Eye (tissue), 1 donor: ENCODE measurements at places on chromosomes 1 and 21.

- no peak for DNase-seq
Observed at GRCh38 chr1:52153010-52153409, 11.1 kb downstream of the ZFYVE9 start.

- DNase-seq = no peak
Observed at GRCh38 chr1:37989361-37989930, 376 bp downstream of the SF3A3 start.

- DNase-seq = no peak
Observed at GRCh38 chr1:194298007-194298598, 1111.7 kb upstream of the B3GALT2 start.

DNA sequence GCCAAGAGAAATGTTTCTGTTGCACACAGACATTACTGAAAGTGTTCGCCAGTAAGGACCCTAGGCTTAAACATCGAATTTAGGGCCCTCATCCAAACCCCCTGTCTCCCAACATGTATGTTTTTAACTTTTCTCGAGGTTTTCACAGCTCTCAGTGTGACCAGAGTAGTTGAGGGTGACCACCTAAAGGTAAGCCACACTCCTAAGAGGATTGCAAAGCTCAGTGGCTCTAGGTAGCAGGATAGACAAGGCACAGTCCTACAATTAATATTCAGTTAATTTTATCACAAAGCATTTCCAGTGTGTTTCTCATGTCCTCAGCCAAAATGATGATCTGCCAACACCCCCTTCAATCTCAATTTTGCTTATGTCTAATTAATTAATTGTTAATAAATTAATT, 695 bp upstream of the ALG14 start:
- no peak for DNase-seq

DNA sequence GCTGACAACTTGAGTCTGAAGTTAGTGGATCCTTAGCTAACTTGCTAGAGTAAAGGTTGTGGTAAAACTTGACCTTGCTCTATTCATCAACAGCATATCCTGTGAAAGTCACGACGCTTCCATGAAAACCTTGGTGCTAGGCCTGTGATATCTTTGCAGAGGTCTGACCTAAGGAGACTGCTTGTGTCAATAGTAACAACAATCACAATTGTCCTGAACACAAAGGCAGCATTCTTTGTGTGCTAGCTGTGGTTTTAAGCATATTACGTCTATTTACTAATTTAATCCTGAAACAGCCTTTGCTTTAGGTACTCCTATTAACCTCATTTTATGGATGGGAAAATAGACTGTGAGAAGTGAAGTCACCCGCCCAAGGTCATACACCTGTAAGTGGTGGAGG, 2.8 kb upstream of the CLDN14 start:
- DNase-seq = no peak

DNA sequence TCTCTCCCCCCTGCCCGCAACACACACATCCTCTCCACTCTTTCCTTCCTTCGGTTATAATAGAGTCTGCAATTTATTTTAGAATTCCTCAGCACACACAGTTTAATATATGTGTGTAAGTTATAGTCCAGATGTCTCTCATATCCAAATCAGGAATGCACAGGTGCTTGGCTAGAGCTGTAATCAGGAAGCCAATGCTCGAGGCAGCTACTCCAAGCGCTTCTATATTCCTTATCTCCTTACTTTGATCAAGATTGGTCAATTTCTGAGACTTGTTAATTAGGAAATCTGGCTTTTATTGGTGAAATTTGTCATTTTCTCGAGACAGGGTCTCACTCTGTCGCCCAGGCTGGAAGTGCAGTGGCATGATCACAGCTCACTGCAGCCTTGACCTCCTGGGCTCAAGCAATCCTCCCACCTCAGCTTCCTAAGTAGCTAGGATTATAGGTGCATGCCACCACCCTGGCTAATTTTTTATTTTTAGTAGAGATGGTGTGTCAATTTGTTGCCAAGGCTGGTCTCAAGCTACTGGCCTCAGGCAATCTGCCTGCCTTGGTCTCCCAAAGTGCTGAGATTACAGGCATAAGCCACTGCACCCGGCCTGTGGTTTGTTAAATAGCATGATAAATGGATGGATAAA, 27.7 kb downstream of the RPL5 start:
- DNase-seq = no peak

- peak; percentile 32 for DNase-seq
Observed at GRCh38 chr1:75079538-75080290, 54.5 kb upstream of the LHX8 start.

GRCh38 chr1:221022331-221022730, 143.1 kb downstream of the HLX start:
- DNase-seq = no peak

DNA sequence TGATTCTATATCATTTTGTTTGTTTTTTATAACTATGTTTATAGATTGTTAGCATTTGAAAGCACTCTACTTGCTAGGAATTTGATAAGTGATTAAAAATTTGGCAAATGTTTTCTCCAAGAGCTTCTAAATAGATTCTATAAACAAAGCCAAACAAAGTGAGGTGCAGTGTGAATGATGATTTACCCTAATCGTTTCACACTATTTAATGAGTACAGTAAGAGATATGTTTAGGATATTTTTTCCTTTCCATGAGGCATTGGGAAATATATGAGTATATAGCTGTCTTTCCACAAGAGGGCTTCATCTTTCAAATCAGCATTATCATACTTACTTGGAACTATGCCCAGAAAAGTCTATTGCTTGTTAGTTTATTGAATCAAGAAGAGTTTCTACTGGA, 277.0 kb upstream of the BRINP3 start:
- peak; percentile 43 for DNase-seq

GRCh38 chr1:36703526-36704208, 221.0 kb upstream of the CSF3R start:
- DNase-seq = peak; percentile 95

- DNase-seq = peak; percentile 36
Observed at GRCh38 chr1:48947761-48948537, 171.3 kb upstream of the BEND5 start.

DNA sequence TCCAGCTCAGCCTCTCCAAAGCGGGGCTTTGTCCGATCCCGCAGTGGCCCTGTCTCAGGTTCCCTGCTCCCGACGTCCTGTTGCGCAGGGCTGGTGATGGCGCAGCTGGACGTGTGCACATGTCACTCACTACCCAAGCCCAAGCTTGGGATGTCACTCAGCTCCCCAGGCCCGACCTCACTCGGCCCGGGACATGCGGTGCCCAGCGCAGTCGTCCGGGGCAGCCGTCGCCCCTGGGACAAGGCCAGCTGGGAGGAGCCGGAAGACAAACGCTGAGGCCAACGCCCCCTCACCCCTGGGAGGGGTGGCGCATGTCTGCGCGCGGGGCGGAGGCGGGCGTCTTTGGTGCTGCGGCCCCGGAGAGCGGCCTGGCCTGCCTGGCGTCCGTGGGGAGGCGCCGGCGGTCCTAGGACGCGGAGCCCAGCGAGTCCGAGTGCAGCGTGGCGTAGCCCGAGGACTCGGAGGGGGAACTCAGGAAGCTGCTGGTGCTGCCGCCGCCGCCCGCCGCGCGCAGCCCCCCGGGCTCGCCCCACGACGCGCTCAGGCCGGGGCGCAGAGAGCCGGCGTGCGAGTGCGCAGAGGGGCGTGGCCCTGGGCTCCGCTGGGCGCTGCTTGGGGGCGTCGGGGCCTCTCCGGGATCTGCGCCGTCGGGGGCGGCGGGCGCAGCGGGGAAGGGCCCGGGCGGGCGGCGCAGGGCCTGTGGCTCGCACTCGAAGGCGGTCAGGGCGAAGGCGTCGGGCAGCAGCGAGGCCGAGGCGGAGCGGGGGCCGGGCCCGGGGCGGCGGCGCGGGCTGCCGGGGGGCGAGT, 5.2 kb downstream of the HES3 start:
- peak; percentile 64 for DNase-seq

DNA sequence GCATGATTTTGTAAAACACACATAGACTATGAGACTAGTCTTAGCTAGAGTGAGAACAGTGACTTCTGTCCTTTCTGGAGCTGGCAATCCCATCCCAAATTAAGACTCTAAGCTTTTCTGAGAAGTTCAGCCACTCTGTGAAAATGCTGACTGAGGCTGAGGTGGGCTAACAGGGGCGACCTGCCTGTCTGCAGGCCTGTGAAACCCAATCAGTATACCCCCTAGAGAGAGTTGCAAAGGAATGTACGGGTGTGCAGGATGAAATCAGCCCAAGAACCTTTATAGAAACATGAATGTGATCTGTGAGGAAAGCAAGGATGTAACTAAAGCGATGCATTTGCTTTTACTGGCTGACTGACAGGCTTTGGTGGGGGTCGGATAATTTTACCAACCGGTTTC, 16.0 kb upstream of the TBX15 start:
- peak; percentile 18 for DNase-seq

- no peak for DNase-seq
Observed at GRCh38 chr1:202279806-202280205, 61.9 kb downstream of the UBE2T start.

DNA sequence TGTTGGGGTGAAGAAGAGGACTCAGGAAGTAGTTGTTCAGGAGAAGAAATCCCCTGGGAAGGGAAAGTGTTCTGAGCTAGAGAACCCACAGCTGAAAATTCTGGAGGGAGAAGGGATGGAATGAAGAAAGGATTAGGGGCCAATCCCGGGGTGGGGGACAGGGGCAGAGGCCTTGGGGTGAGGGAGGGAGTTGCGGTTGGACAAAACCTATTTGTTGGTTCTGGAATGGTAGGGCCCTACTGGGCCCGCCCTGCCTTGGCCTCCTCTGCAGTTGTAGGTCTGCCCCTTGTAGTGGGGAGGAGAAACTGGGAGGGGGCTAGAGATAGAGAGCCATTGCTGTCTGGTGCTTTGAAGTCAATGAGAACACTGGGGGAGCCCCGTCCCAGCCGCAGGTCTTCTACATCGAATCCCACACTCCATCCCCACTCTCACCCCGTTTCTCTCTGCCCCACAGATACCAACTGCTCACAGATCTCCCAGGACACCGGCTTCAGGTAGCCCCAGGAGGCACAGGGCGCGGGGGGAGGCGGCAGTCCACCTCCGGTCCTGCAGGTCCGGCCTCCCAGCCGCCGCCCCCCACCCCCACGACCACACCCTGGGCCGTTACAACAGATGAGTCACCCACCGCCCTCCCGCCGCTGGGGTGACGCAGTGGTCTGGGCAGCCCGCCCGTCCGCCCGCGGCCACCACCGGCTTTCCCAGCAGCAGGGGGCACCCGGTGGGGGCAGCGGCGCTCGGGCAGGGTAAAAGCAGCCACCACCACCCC, 1.1 kb downstream of the TAGLN2 start:
- peak; percentile 69 for DNase-seq

GRCh38 chr1:68953311-68953710, 456.4 kb upstream of the DEPDC1 start:
- no peak for DNase-seq

DNA sequence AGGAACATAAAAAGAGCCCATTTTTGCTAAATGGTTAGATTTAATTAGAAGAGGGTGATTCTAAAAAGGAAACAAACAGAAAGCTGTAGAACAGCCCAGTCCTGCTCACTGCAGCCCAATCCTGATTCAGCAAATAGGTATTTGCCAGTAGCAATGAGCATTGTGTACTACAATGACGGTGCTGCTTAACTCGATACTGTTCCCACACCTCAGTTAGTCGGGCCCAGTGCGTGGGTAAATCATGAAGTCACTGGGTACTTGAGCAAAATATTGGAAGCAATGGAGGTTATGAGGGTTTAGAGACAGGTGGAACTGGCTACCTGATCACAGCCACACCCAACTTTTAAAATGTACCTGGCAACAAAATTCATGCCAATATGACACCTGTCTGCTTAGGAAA, 101.5 kb upstream of the ADGRL2 start:
- no peak for DNase-seq
